Mesothelial cell of epicardium (in vitro differentiated cells): ENCODE measurements at places on chromosomes 3 and 15. TPM values are rescaled to one million over a fixed set of nuclear protein-coding genes. Genes with fewer than 3 reads are reported as not detected.
A peak's percentile ranks its signal among the peaks of the same experiment; 100 is the strongest.

DNA sequence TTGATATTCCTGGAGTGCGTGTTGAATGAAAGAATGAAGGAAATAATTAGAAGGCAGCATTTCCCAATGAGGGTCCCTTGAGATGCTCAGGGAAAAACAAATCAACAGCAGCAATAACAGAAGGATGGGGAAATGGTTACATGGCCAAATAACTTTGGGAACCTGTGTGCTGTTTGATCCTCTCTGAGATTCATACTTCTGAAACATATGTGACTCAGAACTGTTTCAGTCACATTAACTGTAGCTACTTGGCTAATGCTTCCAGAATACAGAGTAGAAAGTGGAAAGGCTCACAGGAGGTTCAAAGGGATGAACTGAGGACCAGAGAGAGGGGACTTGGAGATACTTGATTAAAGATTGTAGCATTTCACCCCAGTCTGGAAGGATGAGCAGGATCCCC lies 258.2 kb downstream of the SLCO3A1 start:
- H3K27me3 ChIP-seq: peaks cover 63% of the 10 kb centered on the region
- DNase-seq: no peak
- H3K4me3 ChIP-seq: no peak overlapping the region
- H3K36me3 ChIP-seq: no peaks in the 10 kb centered on the region
- no peak overlapping the region for H3K27ac ChIP-seq

GRCh38 chr3:178270838-178271237 lies 265.4 kb upstream of the KCNMB2 start:
- no peaks in the 10 kb centered on the region for H3K36me3 ChIP-seq
- no peak overlapping the region for H3K4me3 ChIP-seq
- H3K27me3 ChIP-seq: no peaks in the 10 kb centered on the region
- DNase-seq: no peak

DNA sequence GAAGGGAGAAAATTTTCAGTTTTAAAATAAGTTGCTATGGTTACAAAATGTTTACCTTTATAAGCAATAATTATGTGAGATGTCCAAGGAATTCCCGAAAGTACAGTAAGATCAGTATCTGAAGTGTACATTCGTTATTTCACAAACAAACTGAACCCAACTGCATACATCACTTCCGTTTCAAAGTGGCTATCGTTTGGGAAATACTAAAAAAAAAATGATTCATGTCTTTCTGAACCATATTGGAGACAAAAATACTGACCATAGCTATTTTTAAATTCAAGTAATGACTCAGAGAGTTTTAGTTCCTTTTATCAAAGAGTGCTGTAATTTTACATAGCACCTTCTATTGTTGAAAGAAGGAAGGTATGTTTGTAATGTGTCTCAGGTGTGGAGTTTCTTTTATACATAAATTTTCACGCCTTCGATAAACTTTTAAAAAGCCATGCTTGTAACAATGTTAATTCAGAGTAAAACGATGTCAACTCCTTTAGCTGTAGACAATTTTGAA lies 8.0 kb upstream of the ANKRD28 start:
- H3K4me1 ChIP-seq: peaks cover 37% of the 10 kb centered on the region
- no peaks in the 10 kb centered on the region for H3K27me3 ChIP-seq
- peak overlapping the region; percentile 32 for H3K27ac ChIP-seq

The PPP4R2 gene
- 111 to 117 TPM (median 116 TPM) in 3 replicates for total RNA-seq

GRCh38 chr15:71471347-71471746 lies 339.0 kb upstream of the NR2E3 start:
- DNase-seq: no peak
- H3K36me3 ChIP-seq: peaks cover 9% of the 10 kb centered on the region
- H3K4me3 ChIP-seq: no peak overlapping the region
- H3K27ac ChIP-seq: no peak overlapping the region

- no peaks in the 10 kb centered on the region for H3K27me3 ChIP-seq
- peaks cover 22% of the 10 kb centered on the region for H3K4me1 ChIP-seq
- no peaks in the 10 kb centered on the region for H3K36me3 ChIP-seq
- H3K4me3 ChIP-seq: peak overlapping the region; percentile 50
- peak overlapping the region; percentile 87 for H3K27ac ChIP-seq
- DNase-seq: no peak
Measured at GRCh38 chr3:194396539-194396858, 2.6 kb downstream of the GP5 start.

The PIGZ gene
- total RNA-seq: 0.70 to 0.91 TPM (median 0.74 TPM) in 3 replicates

The MED12L gene
- 13.5 to 16.9 TPM (median 13.8 TPM) in 3 replicates for total RNA-seq

The GXYLT2 gene
- 30.5 to 33.7 TPM (median 32.8 TPM) in 3 replicates for total RNA-seq

The FOXB1 gene
- not detected in 3 replicates for total RNA-seq

DNA sequence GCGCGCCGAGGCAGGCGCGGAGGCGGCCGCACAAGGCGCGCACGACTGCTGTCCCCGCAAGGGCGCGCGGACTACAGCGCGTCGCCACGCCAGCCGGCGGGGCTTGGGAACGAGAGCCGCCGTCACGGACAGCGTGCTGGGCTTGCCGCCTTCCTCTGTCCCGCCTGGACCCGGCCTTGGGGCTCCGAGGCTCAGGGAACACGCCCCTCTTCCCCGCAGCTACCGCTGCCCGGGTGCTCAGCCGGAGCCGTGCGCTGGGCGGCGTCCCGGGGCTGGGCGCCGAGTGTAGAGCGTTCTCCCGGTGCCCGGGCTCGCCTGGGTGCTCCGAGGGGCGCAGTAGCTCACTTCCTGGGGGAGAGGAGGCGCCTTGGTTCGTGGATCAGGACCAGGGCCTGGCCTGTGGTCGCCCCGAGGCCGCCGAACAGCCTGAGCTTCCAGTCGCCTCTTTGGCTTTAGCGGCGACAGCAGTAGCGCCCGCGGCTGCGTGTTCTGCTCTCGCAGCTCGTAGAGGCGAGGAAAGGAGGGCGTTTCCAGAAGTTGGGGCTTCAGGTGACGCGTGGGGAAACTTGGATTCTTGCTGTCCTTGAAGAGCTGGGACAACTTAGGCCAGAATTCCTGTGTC lies 226.7 kb upstream of the C2CD4B start:
- peak; percentile 34 for DNase-seq
- peaks cover 4% of the 10 kb centered on the region for H3K27me3 ChIP-seq
- H3K4me1 ChIP-seq: peaks cover 15% of the 10 kb centered on the region
- peak overlapping the region; percentile 94 for H3K4me3 ChIP-seq
- H3K27ac ChIP-seq: peak overlapping the region; percentile 92
- H3K36me3 ChIP-seq: no peaks in the 10 kb centered on the region

DNA sequence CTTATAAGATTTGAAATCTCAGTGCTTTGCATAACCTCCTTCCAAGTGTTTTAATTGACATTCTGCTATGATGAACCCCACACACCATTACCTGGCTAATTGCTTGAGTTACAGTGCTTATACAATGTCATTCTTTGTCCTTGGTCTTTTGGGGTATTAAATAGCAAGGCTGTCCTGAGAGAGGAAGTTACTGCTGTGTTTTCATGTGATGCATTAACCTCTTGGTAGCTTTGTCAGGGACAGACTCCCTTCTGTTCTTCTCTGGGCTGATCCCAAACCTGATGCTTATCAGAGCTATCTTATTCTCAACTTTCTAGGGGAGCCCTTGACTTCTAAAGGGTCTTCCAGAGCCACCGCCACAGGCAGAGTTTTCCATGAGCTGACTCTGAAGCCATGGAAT lies 12.4 kb upstream of the OTOL1 start:
- peaks cover 9% of the 10 kb centered on the region for H3K27me3 ChIP-seq
- DNase-seq: no peak
- H3K4me3 ChIP-seq: no peak overlapping the region
- H3K36me3 ChIP-seq: no peaks in the 10 kb centered on the region

The SMCO1 gene
- not detected in 3 replicates for total RNA-seq

- peaks cover 49% of the 10 kb centered on the region for H3K27me3 ChIP-seq
- DNase-seq: peak; percentile 60
- H3K36me3 ChIP-seq: no peaks in the 10 kb centered on the region
- no peak overlapping the region for H3K27ac ChIP-seq
- H3K4me3 ChIP-seq: no peak overlapping the region
- H3K4me1 ChIP-seq: peaks cover 27% of the 10 kb centered on the region
Measured at GRCh38 chr3:43155464-43156121, 49.7 kb upstream of the POMGNT2 start.

DNA sequence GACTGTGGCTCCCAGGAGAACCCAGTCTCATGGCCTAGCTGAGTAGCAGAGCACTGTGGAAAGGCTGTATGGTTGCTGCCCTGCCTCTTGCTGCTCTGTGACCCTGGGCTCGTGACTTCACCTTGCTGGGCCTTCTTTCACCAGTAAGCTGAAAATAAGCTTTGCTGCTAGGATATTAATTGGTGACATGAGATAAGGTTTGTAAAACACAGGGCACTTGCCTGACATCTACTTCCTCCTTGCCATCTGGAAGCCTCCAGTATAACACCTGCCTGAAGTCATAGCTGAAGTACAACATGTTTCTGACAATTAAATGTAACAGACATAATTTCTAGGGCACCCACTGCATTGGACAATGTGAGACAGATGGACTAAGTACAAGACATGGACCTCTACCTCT lies 53.6 kb downstream of the CLEC3B start:
- no peaks in the 10 kb centered on the region for H3K36me3 ChIP-seq
- H3K27ac ChIP-seq: no peak overlapping the region
- no peak for DNase-seq
- H3K4me1 ChIP-seq: no peaks in the 10 kb centered on the region
- no peak overlapping the region for H3K4me3 ChIP-seq
- H3K27me3 ChIP-seq: no peaks in the 10 kb centered on the region

The DUOXA2 gene
- not detected in 3 replicates for total RNA-seq

- H3K4me3 ChIP-seq: no peak overlapping the region
- H3K27ac ChIP-seq: peak overlapping the region; percentile 93
- no peaks in the 10 kb centered on the region for H3K27me3 ChIP-seq
- no peak for DNase-seq
Measured at GRCh38 chr15:58331560-58331912, 100.3 kb upstream of the LIPC start.

The PCOLCE2 gene
- total RNA-seq: 3.8 to 4.6 TPM (median 4.2 TPM) in 3 replicates

GRCh38 chr15:48507416-48508065 lies 138.0 kb downstream of the FBN1 start:
- peaks cover 17% of the 10 kb centered on the region for H3K36me3 ChIP-seq
- H3K27ac ChIP-seq: no peak overlapping the region
- no peak for DNase-seq
- no peaks in the 10 kb centered on the region for H3K27me3 ChIP-seq

The SLC12A1 gene
- total RNA-seq: 0.13 to 0.31 TPM (median 0.14 TPM) in 3 replicates

The SGO1 gene
- 9.3 to 10.1 TPM (median 9.6 TPM) in 3 replicates for total RNA-seq

DNA sequence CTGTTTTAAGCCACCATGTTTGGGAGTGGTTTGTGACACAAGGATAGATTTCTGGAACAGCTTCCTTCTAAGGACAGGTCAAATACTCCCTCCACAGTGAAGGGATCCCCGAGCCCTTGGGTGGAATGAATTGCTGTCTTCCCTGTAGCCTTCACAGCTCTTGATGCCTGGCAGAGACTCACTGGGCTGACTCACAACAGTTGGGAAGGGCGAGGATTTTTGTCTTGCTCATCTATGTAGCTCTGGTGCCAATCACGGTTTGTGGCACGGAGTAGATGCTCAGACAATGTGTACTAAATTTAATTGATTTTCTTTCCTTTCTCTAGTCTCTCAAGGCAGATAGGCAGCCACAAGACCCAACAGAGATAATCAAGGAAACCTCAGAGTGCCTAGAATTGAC lies 27.0 kb downstream of the CRYGS start:
- H3K36me3 ChIP-seq: no peaks in the 10 kb centered on the region
- H3K27ac ChIP-seq: no peak overlapping the region
- DNase-seq: no peak

The PRC1 gene
- total RNA-seq: 51.7 to 59.1 TPM (median 56.9 TPM) in 3 replicates

The TMCO5A gene
- not detected in 3 replicates for total RNA-seq

The MINAR1 gene
- total RNA-seq: 2.2 to 2.6 TPM (median 2.4 TPM) in 3 replicates

The CKMT1A gene
- total RNA-seq: 0.29 to 0.42 TPM in 2 of 3 replicates, not detected in the other

- H3K4me3 ChIP-seq: peak overlapping the region; percentile 61
- H3K4me1 ChIP-seq: peaks cover 49% of the 10 kb centered on the region
- no peak for DNase-seq
- peak overlapping the region; percentile 92 for H3K27ac ChIP-seq
Measured at GRCh38 chr3:107235928-107236315, 141.3 kb upstream of the CCDC54 start.

The CTSH gene
- 141 to 153 TPM (median 144 TPM) in 3 replicates for total RNA-seq

DNA sequence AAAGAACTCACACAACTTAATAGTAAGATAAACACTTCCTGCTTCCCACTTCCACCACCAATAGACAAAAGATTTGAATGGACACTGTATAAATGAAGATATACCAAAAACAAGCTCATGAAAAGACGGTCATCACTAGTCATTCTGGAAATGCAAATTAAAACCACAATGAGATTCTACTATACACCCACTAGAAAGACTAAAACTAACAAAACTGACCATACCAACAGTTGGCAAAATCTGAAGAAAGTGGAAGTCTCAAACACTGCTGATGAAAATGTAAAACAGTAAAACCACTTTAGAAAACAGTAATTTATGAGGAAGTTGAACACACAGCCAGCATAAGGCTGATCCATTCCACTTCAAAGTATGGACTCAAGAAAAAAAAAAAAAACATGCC lies 35.6 kb upstream of the CD96 start:
- no peak overlapping the region for H3K27ac ChIP-seq
- peaks cover 11% of the 10 kb centered on the region for H3K4me1 ChIP-seq
- no peak for DNase-seq
- H3K4me3 ChIP-seq: no peak overlapping the region
- no peaks in the 10 kb centered on the region for H3K27me3 ChIP-seq

The LRRC31 gene
- not detected in 3 replicates for total RNA-seq

- peaks cover 4% of the 10 kb centered on the region for H3K36me3 ChIP-seq
- H3K27me3 ChIP-seq: no peaks in the 10 kb centered on the region
- no peak overlapping the region for H3K4me3 ChIP-seq
- H3K27ac ChIP-seq: peak overlapping the region; percentile 78
Measured at GRCh38 chr15:90680371-90680935, 36.7 kb upstream of the BLM start.

DNA sequence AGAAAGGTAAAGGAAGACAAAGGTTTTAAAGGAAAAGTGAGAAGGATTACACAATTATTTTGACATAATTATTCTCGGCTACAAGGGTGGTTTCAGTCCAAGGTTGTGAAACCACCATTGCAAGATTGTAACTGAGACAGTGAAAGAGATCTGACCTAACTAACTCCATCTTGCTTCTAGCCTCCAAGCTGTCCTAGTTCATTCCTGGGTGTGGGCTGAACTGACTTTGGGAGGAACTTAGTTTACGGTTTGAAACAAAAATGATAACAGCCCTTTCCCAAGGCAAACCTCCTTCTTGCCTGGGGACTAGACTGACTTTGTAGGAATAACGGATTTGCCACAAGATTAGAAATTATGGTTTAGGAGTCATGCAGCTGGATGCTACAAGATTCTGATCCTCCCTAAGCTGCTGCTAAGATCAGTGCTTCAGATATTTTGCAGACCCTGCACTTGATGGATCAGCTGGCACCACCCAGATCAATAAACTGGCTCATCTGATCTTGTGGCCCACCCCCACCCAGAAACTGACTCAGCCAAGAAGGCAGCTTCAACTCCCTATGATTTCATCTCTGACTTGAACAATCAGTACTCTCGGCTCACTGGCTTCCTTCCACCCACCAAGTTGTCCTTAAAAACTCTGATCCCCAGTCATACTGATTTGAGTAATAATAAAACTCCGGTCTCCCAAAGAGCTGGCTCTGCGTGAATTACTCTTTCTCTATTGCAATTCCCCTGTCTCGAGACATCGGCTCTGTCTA lies 57.7 kb upstream of the AADACL2 start:
- no peaks in the 10 kb centered on the region for H3K27me3 ChIP-seq
- no peak overlapping the region for H3K4me3 ChIP-seq
- no peaks in the 10 kb centered on the region for H3K36me3 ChIP-seq
- DNase-seq: no peak
